BJ (cell line): ENCODE measurements at places on chromosomes 12 and 14.

DNA sequence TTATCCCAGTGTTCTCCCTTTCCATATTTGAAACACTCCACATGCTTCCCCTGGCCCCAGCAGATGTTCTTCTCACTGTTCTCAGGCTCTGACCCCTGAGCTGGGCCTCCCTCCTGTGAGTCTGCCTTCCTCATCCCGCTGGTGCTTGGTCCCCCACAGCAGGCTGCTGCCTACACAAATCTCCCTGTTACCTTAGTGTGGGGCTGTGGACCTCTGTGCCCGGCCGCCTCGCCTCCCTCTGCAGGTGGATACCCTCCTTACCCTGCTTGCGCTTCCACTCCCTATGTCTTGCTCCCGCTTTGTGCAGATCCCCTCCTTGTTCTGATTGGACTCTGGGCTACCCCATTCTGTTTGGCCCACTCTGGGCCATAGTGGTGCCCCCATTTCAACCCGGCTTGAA lies 6.9 kb downstream of the DERA start:
- no peak for DNase-seq

DNA sequence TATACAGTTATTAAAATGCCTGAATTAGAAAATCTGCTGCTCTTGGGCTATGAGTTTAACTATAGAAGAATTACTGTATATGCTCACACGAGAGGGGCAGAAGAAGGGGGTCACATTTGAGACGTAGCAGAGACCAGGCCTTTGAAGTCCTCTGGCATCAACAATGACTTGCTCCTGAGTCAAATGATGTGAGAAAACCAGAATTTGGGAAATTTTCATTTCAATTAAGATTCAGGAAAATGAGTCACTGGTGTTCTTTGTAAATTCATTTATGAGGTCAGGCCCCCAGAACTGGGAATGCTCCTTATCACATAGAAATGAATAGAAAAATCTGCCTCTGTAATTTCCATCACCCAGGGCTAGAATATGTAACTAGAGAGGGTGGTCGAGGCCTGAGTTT lies 92.9 kb downstream of the APAF1 start:
- DNase-seq: no peak

- no peak for DNase-seq
Observed at GRCh38 chr14:92589213-92589852, 75.8 kb downstream of the RIN3 start.

DNA sequence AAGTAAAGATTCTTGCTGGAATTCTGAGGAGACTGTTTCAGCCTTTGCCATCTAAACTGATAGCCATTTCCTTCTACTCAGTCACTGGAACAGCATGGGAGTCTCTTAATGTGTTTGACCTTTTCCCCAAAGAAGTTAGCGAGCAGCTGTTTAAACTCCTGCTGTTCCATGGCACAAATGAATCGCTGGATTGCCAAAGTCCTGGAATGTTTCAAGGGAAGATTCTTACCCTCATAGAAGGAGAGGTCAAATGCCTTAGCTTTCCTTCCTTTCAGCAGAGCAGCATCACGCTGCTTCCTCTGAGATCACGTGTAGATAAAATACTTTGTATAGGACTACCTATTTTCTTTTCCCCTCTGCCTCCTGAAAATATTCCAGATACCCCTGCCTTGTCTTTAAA lies 10.5 kb upstream of the NR2C1 start:
- DNase-seq: no peak

DNA sequence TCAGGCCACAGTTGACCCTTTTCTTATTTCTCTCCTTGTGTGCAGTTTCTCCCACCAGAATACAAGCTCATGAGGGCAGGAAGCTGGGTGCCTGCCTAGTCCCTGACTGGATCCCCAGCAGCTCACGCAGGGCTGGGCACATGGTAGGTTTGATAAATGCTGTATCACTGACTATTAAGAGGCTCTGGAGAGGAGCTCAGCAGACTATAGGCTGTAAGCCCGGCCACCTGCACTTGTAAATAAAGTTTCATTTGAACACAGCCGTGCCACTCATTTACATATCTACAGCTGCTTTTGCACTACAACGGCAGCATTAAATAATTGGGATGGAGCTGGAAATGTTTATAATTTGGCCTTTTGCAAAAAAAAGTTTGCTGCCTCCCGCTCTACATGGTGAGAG lies 32.0 kb downstream of the CHGA start:
- no peak for DNase-seq

- no peak for DNase-seq
Observed at GRCh38 chr14:101527987-101528386, 33.3 kb upstream of the DIO3 start.

GRCh38 chr12:13036881-13037280 lies 7.3 kb upstream of the FAM234B start:
- DNase-seq: no peak
